Stimulated activated CD4-positive, alpha-beta T cell treated with anti-CD3 and anti-CD28 coated beads, Interleukin-4, amount 100 ng/mL, for 48 hours (primary cell): ENCODE measurements at places on chromosomes 16 and 17.

GRCh38 chr17:16569358-16569712, 331 bp upstream of the ZNF287 start:
- DNase-seq, result no peak

DNA sequence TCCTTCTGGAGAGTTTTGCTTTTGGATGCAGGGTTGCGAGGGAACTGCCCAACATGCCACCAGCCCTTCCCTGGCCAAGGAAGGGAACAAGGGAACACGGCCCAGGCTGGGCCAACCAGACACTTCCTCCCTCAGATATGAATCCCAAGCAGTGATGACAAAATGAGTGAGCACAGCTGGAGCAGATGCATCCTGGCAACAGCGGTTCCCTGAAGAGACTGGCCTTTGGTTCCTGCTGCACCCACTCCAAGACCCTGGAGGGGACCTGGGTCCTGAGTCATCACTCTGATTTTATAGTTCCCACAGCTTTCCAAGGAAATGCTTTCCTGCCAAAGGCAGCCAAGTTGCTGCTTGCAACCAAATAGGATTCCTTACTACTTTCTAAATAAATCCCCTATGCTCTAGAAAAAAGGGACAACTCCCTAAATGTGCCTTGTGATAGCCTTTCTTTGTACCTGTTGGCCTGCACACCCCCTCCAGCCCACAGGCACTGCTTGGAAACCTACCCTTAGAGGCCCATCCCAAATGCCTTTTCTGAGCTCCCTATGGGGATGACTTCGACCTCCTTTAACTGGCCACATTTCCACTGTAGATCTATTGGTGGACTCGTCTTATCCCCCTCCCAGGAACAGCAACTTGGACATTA, 5.3 kb downstream of the ST3GAL2 start:
- DNase-seq, result no peak

DNA sequence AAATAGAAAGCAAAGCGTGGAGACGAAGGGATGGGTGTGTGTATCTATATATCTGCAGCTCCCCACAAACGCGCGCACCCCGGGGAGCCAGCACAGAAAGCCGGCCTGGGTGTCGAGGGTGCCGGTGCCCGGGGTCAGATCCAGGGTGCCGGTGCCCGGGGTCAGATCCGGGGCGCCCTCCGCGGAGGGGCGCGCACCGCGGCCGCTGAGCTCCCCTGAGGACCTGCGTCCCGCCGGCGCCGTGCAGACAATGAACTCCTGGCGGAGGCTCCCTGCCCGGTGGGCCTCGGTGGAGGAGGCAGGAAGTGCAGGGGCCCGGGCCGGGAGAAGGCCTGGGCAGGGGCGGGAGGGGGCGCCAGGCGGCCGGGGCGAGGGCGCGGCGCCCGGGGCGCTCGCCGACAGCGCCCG, 1.1 kb downstream of the ZNF423 start:
- DNase-seq, result no peak

DNA sequence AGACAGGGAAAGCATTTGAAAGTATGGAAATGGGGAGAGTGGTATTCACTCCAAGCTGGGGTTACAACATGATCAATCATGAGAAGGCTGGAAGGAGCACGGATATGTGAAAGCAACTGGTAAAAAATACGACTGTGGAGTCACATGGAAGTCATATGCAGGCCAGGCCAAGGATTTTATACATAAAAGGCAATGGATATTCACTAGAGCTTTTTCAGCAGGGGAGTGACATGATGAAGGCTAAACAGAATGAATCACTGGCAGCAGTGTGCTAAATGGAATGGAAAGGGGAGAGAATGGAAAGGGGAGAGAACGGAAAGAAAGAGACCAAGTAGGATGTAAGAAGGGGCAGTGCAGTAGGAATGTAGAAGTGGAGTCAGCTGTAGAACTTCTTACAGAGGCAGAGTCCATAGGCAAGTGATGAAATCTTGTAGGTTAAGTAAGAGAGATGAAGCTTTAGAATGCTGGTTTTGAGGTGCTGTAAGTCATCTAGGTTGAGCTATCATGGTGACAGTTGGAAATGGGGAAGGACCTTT, 13.0 kb upstream of the NETO2 start:
- DNase-seq, result no peak

DNA sequence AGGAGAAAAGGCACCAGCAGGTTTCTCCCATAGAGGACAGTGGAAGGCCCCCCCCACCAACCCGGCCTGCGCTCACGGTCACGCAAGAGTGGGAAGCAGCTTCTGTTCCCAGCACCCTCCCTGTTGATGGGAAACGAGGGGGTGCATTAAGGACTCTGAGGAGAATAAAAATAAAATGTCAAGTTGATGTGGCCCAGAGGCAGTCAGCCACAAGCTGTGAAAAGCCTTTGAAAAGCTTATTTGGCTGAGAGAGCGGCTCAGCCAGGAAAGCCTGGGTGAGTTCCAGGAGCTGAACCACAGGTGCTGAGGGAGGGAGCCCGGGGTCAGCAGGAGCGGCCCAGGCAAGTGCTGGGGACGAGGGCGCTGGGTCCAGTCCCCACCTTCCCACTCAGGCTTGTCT, 26.9 kb upstream of the SPATA32 start:
- no peak for DNase-seq

DNA sequence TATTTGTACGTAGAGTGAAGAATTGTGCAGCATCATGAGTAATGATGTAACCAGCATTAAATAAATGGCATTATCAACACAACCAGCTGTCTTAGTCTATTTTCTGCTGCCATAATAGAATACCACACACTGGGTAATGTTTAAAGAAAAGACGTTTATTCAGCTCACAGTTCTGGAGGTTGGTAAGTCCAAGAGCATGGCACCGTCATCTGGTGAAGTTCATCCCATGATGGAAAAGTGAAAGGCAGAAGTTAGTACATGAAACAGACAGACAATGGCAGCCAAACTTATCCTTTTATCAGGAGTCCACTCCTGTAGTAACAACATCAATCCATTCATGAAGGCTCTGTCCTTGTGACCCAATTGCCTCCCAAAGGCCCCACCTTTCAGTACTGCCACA, 6.3 kb upstream of the GOSR2 start:
- no peak for DNase-seq

DNA sequence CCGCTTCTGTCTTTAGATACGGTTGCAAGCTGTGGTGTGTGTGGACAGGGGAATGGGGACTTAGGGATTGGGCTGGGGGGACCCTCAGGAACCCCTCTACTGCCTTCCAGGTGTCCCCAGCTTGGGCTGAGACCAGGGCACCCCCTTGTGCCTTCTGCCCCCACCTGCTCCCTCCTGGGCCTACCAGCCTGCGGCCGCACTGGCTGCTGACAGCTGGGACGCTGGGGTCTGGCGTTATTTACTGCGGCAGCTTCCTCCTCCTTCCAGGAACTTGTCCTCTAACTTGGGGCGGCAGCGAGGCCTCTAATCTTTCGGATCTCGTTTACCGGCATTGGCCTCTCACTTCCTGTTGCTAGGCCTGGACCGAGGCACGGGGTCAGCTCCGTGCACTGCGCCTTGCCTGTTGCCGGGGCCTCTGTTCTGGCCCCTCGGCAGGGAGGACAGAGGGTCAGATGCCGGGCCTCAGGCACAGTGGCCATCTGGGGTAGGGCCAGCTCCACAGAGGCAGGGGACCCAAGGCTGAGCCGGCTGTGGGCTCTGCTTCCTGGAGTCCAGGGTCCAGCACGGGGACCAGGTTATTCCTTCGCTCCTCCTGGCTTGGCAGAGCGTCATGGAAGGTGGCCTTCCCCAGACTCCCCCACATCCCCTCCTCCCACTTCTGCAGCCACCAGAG, 31.8 kb downstream of the TMEM235 start:
- DNase-seq, result no peak

- no peak for DNase-seq
Measured at GRCh38 chr17:3401786-3402185, 3.6 kb upstream of the OR1E1 start.

GRCh38 chr16:49484936-49485335, 111.3 kb downstream of the C16orf78 start:
- no peak for DNase-seq

- DNase-seq, result no peak
Measured at GRCh38 chr17:80345321-80345720, 69.6 kb upstream of the ENDOV start.

DNA sequence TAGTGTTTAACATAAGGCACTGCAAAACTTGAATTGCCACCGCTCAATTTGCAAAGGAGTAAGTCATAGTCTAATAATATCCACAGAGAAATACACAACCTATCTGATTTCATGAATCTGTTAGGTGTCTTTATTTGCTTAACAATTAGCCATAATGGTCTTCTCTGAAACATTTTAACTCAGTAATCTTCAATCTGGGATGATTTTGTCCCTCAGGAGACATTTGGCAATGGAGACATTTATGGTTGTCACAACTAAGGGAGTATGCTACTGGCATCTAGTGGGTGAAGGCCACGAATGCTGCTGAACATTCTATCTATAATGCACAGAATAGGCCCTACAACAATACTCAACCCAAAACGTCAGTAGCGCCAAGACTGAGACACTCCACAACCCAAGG, 4.3 kb downstream of the UBE2G1 start:
- DNase-seq, result no peak

DNA sequence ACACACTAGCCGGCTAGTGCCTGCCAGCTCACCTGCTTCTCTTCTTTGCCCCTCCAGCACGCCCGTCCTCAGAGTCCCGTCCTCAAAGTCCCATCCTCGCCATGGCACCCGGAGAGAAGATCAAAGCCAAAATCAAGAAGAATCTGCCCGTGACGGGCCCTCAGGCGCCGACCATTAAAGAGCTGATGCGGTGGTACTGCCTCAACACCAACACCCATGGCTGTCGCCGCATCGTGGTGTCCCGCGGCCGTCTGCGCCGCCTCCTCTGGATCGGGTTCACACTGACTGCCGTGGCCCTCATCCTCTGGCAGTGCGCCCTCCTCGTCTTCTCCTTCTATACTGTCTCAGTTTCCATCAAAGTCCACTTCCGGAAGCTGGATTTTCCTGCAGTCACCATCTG, 3.6 kb downstream of the SCNN1G start:
- DNase-seq, result no peak

DNA sequence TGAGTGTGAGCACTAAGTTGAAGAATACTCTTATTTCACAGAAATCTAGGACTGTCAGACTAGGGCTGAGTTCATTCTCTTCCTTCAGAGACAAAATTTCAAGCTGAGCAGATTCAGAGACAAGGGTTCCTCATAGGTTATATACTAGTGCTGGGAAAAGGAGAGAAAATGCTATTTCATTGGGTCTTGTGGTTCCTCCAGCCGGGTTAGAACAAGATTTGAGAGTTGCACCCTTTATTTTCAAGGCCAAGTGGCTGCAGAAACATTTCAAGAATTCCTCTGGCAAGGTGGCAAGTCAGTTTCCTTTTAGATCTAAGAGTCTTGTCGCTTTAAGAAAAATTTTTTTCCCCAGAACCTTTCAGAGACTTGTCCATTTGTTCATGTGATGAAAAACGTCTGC, 6.8 kb downstream of the THUMPD1 start:
- DNase-seq, result no peak

DNA sequence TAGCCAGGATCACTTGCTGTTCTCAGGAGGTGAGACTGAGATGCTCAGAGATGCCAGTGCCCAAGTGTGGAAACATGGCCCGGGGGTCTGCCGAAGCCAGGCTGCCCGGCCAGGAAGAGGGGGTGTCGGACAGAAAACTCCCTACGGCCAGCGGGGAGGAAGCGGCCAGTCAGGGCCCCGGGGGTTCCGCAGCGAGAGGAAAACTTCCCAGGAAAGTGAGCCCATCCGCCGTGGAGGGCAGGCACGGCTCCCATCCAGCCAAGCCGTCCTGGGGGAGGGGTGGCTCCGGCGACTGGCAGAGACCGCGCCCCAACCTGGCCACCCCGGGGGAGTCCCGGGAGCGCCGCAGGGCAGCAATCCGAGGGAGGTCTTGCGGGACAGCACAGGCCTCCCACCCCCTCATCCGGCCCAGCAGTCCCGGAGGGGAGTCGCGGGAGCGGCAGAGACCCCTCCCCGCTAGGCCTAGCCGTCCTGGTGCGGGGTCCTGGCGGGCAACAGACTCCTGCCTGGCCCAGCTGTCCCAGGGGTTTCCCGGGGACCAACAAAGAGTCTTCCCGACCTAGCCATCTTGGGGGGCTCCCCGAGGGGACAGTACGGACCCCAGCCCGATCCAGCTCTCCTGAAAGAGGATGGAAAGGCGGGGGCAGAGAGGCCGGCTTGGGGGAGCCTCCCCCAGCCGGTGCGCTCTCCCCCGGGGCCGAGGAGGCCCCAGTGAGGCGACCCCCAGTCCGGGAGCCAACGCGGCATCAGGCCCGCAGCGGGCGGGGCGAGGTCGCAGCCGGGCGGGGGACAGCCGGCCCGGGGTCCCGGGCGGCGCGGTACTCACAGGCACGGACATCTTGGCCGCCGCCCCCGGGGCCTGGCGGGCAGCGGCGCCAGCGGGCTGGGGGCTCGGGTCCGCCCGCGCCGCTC, 13.8 kb upstream of the BCAR1 start:
- DNase-seq, result no peak

DNA sequence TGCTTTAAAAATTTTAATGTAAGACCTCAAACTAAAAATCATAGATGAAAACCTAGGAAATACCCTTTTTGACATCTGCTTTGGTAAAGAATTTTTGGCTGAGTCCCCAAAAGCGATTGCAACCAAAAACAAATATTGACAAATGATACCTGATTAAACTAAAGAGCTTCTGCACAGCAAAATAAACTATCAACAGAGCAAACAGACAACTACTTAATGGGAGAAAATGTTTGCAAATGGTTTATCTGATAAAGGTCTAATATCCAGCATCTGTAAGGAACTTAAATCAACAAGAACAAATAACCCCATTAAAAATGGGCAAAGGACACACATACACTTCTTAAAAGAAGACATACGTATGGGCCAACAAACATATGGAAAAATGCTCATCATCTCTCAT, 242.5 kb downstream of the BCAS3 start:
- DNase-seq, result no peak

DNA sequence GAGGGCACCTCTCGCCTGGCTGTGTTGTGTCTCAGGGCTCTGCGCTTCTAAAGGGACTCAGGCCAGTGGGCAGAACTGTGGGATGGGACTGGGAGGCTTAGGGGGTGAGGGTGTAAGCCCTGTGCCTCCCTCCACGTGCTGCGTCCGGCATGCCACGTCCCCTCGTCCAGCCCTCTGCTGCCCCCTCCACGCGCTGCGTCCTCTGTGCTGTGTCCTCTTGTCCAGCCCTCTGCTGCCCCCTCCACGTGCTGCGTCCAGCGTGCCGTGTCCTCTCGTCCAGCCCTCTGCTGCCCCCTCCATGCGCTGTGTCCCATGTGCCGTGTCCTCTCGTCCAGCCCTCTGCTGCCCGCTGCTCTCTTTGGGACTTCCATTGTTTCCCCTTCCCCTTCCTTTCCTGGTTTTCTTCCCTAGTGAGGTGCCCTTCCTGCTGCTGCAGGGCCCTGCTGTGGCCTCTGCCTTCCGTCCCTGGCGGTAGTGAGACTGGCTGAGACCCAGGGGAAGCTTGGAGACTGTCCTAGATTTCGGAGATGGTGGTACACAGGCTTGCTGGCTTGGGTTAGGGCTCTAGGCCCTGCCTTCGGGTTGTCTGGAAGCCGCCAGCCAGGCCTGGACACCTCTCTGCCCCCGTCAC, 6.4 kb upstream of the ZNF750 start:
- DNase-seq, result no peak
